Stimulated activated CD8-positive, alpha-beta memory T cell treated with anti-CD3 and anti-CD28 coated beads, Interleukin-4, amount 100 ng/mL, for 4 hours (primary cell): ENCODE measurements at places on chromosomes 12 and 14.

DNA sequence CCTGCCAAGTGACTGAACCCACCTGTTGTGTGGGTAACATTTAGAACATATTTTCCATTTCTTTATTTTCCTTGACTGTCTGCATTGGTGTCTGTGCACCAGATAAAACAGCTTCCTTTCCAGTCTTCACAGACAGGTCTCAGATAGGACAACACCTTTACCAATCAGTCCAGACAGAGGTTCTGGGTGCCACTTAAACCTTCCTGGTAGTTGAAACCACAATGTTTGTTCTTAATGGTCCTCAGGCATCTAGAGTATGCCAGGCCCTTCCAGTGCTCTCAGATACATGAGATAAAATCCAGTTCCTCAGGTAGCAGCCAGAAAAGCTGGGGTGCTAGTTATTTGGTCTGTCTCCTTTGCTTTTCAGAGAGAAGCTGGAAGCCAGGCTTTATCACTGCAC is 7.0 kb upstream of the CLEC2D start:
- no peak for DNase-seq

GRCh38 chr12:89968151-89968700 is 259.6 kb upstream of the ATP2B1 start:
- no peak for DNase-seq

- DNase-seq = no peak
These were observed 110.1 kb downstream of the SYNE2 start for GRCh38 chr14:63962906-63963305.

GRCh38 chr12:19287302-19287701 is 152.0 kb upstream of the AEBP2 start:
- no peak for DNase-seq

DNA sequence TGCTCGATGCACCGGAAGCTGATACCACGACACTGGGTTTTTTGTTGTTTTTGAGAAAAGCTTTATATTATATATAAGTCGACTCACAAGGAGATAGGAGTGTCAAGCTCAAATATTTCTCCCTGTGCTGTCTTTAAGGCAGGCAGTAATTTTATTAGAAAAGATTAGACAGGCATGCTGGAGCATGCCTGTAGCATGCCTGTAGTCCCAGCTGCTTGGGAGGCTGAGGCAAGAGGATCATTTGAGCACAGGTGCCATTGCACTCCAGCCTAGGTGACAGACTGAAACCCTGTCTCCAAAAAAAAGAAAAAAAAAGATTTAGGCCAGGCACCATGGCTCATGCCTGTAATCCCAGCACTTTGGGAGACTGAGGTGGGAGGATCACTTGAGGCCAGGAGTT is 51.8 kb downstream of the GNS start:
- DNase-seq = no peak

DNA sequence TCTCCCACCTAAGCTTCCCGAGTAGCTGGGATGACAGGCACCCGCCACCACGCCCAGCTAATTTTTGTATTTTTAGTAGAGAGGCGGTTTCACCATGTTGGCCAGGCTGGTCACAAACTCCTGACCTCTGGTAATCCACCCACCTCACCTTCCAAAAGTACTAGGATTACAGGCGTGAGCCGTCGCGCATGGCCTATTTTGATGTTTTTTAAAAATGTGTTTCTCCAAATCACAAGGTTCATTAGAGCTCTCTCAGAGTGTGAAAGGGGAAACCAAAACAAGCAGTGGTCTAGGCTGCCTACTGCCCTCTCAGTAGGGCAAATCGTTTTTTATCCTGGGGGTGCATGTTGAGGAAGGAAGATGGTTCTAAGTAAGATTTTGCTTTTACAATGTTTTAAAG is 211.5 kb downstream of the PIK3C2G start:
- no peak for DNase-seq

DNA sequence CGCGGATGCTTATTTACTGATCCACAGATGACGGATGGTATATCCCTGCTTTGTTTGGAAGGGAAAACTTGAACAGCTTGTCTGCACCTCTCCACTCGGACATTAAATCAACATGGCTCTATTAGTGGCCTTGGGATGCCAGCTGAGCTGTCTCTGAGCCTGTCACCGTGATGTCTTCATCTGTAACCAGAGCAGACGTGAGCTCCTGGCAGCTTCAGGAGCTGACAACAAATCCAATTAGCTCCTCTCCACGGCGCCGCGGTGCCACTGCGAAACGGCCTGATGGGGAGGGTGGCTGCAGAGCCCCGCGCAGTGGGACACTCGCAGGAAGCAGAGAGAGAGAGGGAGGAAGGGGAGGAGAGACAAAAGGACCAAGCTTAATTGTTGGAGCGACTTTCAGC is 112.3 kb downstream of the PAPOLA start:
- DNase-seq = no peak

DNA sequence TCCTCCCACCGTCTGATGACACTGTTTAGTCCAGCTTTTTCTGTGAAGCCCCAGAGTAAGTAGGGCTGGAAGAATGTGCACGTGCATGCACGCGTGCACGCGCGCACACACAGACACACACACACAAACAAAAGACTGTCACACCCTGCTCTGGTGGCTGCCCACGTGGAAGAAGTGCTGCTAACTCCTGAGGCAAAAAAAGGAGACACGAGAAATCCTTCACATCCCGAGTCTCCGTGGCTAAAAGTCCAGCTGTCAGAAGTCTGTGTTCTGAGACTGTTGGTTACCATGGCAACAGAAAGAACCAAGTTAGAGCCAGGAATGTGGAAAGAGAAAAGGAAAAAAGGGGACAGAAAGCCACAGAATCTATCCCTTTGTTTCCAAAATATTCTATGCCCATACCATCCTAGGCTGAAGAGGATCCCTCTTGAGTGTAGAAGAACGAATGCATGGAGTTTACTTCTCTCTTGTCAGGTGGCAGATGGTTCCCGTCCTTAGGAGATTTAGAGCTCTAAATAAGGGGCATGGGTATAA is 1.6 kb upstream of the C12orf71 start:
- DNase-seq = no peak
